Fibroblast of skin of back (primary cell): ENCODE measurements at places on chromosomes 11 and 22.

DNA sequence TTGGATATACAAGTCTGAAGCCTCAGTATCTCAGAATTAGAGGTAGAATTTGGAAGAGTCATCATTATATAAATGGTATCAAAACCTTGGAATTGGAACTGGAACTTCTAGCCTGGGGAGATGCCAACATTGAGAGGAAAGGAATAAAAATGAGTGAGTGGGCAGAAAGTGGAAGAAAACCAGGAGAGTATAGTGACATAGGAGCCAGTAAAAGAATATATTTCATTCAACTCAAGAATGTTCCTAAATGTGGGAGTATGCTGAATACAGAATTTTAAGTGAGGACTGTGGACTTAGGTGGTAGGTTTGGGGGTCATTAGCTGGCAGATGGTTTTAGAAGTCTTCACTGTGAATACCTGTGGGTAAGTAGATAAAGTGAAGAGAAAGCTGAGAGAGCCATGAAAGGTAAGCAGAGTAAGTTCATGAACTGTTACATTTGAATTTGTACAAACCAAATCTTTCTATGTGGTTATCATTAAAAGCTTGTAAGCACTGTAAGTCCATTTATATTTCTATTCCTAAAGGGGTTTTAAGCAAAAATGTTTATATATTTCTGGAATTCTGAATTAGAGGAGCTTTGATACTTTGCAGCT lies 60.2 kb downstream of the PDHX start:
- DNase-seq: no peak

DNA sequence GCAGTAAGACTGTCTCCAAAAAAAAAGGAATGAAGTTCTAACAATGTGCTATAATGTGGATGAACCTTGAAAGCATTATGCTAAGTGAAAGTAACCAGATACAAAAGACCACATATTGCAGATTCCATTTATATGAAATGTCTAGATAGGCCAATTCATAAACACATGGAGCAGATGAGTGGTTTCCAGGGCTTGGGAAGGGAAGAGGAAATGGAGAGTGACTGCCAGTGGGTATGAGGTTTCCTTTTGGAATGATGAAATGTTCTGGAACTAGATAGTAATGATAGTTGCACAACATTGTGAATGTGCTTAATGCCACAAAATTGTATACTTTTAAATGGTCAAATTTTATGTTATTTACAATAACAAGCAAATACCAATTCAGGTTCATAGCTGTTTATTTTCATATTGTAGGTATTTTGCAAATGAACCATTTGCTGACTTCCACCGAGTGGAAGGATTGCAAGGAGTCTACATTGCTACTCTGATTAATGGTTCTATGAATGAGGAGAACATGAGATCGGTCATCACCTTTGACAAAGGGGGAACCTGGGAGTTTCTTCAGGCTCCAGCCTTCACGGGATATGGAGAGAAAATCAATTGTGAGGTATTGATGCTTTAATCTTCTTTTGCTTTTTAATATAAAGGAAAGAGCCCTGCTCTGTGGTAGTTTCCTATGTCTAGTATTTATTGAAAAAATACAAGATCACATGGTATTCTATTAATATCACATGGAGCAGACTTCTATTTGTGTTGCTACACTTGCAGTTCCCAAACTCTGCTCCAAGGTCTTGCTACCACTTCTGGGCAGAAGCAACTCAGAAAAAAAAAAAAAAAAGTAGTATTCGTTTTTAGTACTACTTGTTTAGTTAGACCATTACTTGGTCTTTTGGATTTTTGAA lies 67.7 kb upstream of the SORL1-AS1 start:
- DNase-seq: peak; percentile 71

DNA sequence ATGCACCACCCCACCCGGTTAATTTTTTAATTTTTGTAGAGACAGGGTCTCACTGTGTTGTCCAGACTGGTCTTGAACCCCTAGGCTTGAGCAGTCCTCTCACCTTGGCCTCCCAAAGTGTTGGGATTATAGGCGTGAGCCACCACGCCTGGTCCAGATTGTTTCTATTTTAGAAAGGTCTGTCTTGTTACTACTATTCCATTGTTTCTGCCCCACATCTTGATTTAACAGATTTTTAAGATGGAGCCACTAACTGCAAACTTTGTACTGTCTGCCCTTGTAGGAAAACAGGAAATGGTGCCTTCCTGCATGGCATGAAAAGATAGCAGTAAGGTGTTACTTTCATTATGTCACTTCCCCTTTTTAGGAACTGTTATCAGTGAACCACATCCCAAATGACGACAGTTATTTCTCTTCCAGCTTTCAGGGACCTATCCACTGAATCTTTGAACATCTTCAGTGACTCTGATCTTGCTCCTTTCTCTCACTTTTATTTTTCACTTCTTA lies 23.2 kb downstream of the TAF1D start:
- DNase-seq: no peak

DNA sequence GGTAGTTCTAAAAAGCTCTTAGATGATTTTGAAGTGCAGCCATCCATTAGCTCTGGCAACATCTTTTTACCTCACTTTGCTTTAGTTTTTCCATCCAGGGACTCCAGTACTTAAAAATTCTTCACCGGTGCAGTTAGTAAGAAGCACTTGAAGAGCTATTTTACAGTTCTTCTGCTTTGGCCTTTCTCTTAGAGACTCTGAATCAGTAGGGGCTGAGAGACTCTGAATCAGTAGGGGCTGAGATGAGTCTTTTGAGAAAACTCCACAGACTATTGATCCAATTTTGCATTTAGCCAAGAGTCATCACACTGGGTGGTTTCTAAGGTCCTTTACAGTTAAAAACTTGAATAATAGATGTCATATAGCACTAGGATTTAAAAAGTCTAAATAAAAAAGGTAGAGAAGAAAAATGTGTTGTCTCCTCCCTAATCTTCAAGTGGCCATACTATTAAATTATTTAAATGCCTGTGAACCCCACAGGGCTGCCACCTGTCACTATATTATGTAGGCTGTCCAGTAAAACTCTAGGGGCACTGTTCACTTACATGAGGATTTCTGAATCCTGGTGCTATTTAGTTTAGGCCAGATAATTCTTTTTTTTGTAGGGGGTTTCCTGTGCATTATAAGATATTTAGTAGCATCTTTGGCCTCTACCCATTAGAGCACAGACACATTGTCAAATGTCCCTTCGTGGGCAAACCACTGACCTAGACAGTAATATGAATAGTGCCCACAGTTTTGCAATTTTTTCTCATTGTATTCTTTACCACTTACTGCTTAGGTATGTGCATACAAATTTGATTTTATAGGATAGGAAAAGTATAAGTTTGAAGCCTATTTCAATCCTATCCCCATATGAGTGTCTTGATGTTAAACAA lies 26.3 kb upstream of the HIKESHI start:
- DNase-seq: no peak

- no peak for DNase-seq
Measured at GRCh38 chr11:109040303-109040702, 375.4 kb downstream of the DDX10 start.

GRCh38 chr11:8989453-8989852 lies 14.3 kb downstream of the NRIP3 start:
- DNase-seq: peak; percentile 65
